H1 (cell line): ENCODE measurements at places on chromosomes 2 and 18.

DNA sequence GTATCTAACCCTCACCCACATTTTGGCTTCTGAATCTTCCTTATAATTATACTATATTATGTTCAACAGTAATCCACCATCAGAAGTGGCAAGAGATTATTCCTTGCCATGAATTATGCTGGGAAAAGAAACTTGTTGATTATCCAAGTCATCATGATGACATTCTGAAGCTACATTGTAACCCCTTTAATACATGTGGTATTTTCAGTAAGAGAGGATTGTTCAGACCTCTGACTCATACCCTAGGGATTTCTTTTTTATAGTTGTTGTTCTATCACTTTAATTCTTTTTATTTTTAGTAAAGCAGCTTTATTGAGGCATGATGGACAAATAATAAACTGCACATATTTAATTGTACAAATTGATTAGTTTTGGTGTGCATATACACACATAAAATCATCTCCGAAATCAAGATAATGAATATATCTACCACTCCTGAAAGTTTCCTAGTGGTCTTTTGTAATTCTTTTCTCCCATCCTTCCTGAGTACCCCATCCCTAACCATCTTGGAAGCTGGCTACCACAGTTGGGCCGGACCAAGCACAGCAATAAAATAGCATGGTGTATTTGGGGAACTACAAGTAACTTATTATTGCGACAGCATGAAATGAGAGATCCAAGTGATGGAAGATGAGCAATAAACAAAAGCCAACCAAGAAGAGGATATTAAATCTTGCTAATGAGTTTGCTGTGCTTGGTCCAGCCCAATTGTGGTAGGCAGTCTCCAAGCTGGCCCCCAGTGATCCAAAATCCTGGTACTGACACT, 159.9 kb downstream of the BARD1 start:
- DNase-seq: no peak

GRCh38 chr2:143730953-143731260, 601.7 kb downstream of the ARHGAP15 start:
- DNase-seq: no peak

GRCh38 chr2:112033600-112033999, 21.5 kb upstream of the TMEM87B start:
- no peak for DNase-seq

DNA sequence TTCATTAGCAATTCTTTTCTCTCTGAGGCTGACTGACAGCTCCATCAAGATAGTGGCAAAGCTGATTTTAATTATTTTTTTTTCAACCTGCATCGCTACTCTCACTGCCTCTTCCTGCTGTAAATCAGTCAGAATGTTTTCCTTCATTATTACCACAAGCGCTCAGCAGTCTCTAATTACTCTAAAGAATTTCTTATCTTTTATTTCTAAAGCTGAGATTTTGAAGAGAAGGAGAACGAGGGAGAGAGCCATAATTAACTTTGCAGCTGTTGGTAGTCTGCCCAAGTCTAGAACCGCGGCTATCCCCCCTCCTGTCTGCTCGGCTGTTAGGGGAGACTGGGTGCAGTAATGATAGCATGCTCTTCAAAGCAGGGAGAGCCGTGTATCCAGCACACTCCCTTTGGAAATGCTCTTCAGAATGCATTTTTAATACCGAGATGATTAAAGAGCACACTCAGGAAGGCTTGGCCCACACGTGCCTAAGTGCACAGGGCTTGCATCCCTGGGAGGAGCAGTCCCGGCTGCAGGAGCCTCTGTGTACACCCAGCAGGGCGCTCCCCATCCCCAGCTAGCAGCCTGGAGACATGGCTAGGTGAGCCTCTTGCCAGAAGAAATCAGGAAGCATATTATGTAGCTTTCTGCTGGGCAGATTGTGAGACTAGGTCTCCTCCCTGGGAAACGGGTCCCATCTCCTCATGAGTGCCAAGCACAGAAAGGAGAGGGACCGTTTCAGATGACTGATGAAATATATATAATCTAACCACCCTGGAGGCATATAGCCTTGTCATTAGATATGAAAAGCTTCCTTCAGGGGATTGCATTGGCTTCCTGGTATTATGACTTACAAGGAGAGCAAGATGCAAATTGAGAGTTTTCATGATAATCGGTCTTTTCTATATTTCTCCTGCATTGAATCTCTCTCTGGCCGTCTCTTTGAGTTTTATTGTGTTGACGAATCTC, 555.2 kb downstream of the CMPK2 start:
- DNase-seq: no peak

GRCh38 chr2:201313362-201313761, 43.8 kb downstream of the FLACC1 start:
- no peak for DNase-seq

- no peak for DNase-seq
These were observed 139.0 kb downstream of the DDX1 start for GRCh38 chr2:15730545-15731212.

GRCh38 chr2:237459741-237460174, 27.3 kb upstream of the MLPH start:
- DNase-seq: no peak

GRCh38 chr2:97068074-97068473, 26.6 kb downstream of the FAHD2B start:
- DNase-seq: no peak

DNA sequence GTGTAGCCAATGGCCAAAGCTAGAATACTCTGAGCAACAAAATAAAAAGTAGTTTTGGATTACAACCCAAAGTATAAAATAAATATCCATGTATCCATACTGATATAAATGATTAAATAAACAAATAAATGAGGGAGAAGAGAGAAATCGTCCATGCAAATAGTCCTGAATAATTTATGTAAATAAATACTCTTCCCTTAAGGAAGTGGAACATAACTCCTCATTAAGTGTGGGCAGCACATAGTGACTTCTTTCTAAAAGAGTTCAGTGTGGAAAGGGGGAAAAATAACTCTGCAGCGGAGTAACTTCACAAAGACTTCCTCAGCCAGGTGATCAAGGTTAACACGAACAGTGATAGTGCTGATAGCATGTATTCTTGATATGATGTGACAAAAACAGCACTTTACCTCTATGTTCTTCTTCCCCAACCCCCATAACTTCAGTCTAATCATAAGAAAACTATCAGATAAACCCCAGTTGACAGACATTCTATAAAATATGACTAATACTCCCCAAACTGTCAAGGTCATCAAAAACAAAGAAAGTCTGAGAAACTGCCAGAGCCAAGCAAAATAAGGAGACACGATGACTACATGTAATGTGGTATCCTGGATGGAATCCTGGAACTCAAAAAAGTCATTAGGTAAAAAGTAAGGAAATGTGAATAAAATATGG, 30.7 kb downstream of the METTL8 start:
- no peak for DNase-seq

DNA sequence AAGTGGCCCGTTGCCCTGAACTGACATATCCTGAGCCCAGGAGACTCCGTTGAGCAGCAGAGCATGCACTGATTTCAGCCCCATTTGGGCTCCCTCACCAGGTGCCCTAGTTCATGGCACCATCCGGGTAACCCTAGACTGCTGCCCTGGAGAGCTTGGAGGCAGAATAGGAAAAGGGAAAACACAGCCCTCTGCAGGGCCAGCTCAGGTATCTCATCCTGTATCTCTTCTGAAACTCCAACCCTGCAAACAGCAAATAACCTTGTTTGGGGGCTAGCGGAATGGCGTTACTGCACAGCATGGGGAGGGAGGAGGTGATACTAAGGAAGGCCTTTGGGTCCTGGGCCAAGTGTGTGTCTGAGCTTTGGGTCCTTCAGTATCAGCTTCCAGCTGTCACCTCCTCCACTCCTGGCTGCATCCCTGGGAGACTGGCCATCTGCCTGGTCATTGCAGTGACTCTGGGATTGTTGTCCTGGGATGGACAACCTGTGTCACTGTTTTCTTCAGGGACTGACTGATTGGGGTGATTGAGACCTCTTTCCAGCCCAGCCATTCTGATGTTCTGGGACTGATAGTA, 233.8 kb upstream of the SKOR2 start:
- no peak for DNase-seq

DNA sequence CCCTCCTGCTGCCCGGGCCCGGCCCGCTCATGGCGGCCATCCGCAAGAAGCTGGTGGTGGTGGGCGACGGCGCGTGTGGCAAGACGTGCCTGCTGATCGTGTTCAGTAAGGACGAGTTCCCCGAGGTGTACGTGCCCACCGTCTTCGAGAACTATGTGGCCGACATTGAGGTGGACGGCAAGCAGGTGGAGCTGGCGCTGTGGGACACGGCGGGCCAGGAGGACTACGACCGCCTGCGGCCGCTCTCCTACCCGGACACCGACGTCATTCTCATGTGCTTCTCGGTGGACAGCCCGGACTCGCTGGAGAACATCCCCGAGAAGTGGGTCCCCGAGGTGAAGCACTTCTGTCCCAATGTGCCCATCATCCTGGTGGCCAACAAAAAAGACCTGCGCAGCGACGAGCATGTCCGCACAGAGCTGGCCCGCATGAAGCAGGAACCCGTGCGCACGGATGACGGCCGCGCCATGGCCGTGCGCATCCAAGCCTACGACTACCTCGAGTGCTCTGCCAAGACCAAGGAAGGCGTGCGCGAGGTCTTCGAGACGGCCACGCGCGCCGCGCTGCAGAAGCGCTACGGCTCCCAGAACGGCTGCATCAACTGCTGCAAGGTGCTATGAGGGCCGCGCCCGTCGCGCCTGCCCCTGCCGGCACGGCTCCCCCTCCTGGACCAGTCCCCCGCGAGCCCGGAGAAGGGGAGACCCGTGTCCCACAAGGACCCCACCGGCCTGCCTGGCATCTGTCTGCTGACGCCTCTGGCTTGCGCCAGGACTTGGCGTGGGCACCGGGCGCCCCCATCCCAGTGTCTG, 767 bp downstream of the RHOB start:
- peak; percentile 71 for DNase-seq

DNA sequence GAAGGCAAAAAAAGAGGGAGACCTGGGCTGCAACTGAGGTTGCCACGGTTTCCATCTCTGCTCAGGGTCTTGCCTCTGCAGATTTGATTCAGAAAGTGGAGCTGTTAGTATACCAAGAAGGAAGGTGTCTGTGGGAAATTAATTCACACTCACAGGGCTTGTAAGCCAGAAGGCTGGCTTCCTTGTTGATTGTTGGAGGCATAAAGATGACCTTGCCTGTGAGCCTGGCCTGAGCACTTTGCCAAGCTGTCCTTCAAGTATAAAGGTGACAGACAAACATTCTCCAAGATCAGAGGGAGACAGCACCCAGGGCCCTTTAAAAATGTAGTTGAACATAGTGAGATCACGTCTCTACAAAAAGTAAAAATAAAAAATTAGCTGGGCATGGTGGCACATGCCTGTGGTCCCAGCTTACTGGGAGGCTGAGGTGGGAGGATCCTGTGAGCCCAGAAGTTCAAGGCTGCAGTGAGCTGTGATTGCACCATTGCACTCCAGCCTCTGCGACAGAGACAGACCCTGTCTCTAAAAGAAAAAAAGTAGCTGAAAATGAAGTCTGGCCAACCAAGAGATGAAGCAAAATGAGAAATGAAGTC, 91.2 kb upstream of the UXS1 start:
- DNase-seq: no peak

DNA sequence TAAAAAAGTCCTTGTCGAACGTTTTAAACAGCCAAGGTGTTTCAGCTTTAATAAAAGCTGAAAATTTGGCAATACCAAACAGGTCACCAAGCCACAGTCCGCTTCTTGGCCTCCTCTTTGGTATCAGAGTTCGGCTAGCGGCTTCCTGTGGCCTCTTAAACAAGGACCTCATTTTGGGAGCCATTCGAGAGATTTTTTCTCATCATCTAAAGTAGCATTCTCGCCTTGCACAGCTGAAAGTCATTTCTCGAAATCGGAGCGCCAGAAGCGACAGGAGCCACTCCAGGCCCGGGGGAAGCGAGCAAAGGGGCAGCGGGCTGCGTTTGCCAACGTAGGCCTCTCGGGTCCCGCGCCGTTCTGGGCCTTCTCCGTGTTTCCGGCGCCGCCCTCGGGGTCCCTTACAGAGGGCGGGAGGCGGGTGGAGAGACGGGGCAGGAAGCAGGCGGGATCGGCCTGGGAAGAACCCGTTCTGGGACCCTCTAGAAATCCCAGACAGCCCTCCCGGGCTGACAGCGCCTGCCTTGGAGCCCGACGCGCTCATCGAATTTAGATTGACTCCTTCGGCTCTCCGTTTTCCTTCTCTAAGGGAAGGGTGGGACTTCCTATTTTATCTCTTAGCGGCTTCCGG, 522 bp upstream of the ZNF407 start:
- DNase-seq: no peak
